T-cell (primary cell): ENCODE measurements at places on chromosomes 2 and 18. TPM values are rescaled to one million over a fixed set of nuclear protein-coding genes. Genes with fewer than 3 reads are reported as not detected.

DNA sequence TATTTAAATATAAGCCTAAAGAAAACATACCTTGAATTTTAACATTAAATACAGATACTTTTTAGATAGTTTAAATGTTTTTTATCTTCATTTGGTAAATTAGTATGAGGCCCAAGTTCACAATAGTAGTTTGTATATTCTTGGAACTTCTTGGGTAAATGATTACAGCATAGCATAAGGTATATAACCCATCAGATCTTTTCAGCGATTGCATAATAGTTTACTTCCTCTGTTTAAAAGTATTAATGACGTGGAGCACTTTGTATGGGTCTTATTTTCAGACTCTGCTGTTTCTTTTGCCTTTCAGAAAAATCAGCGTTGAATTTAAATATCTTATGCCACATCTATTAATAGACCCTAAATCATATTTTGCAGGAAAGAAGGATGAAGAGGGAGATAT lies 60.2 kb downstream of the CHRNA1 start:
- no peak for DNase-seq
- no peaks in the 10 kb centered on the region for H3K27me3 ChIP-seq
- no peak overlapping the region for H3K4me3 ChIP-seq
- no peaks in the 10 kb centered on the region for H3K4me1 ChIP-seq
- no peaks in the 10 kb centered on the region for H3K36me3 ChIP-seq

DNA sequence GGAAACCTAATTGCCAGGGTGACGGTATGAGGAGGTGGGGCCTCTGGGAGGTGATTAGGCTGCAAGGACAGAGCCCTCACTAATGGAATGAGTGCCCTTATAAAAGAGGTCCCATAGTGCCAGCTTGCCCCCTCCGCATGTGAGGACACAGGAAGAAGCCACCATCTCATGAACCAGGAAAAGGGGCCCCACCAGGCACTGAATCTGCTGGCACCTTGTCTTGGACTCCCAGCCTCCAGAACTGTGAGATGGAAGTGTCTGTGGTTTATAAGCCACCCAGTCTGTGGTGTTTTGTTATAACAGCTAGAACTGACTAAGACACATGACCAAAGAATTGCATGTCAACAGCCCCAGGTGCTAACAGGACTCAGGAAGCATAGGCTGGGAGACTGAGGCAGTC lies 214.3 kb downstream of the MGAT5 start:
- DNase-seq = no peak
- peaks cover 6% of the 10 kb centered on the region for H3K27me3 ChIP-seq
- H3K4me3 ChIP-seq = no peak overlapping the region
- H3K27ac ChIP-seq = no peak overlapping the region
- no peaks in the 10 kb centered on the region for H3K4me1 ChIP-seq
- no peaks in the 10 kb centered on the region for H3K36me3 ChIP-seq

LAMA1 gene
- 0.43 TPM for total RNA-seq

PIAS2 gene
- 39.8 TPM for total RNA-seq
